ENCODE measurements at places on chromosomes 7 and 10.

DNA sequence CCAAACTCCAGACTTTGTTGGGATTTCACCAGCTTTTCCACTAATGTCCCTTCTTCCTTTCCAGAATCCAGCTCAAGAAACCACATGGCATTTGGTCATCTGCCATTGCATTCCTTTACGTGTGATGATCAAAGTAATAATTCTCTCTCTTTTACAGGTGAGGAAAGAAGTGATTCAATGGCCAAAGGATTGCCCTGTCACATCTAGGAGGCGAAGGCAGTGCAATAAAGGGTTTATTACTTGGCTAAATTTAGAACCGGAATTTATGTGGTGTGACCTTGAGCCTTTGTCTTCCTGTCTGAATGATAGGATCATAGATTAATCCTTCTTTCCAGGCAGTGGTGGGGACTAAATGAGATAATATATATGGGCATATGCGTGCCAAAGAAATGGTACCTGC, 58.3 kb upstream of the COBL start:
- DNase-seq, result no peak

GRCh38 chr7:137934176-137934826, 67.6 kb downstream of the CREB3L2 start:
- DNase-seq, result no peak

DNA sequence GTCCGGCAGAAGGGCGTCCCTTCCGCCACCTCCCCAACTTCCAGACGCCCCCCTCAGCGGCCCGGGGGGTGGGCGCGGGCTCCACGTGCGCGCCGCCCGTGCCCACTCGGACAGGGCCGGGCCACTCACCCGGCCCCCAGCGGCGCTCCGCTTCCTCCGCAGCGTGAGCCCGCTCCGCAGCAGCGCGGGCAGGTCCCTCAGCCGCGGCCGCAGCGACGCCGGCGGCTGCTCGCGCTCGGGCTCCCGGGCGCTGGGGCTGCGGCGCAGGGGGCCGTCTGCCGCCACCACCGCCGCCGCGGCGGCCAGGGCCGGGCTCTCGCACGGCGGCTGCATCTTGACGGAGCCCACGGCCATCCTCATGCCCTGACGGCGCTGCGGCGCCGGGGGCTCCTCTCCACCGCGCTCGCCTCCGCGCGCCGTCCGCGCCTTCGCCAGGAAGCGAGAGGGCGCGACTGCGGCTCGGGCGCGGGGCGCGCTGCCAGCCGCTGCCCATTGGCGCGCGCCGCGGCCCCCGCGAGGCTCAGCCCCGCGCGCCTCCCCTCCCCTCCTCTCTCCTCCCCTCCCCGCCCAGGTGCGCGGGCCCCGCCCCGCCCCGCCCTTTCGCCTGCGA, at the start of gene RAPGEF5:
TSS of gene RAPGEF5 (minus strand) at position 454 of the 610 bp plus-strand sequence. CDS start at position 360, 94 bp downstream.
- DNase-seq, result no peak

GRCh38 chr7:110960811-110961210, 130.1 kb upstream of the LRRN3 start:
- no peak for DNase-seq

GRCh38 chr7:138797715-138798320, at the start of the genes ATP6V0A4 and TMEM213:
Gene ATP6V0A4, minus strand, starts transcription at chr7:138798196. Its CDS starts 26,949 bp downstream, at chr7:138771247.
Gene TMEM213, plus strand, starts transcription at chr7:138797994. Its CDS starts 111 bp downstream, at chr7:138798105.
- no peak for DNase-seq

DNA sequence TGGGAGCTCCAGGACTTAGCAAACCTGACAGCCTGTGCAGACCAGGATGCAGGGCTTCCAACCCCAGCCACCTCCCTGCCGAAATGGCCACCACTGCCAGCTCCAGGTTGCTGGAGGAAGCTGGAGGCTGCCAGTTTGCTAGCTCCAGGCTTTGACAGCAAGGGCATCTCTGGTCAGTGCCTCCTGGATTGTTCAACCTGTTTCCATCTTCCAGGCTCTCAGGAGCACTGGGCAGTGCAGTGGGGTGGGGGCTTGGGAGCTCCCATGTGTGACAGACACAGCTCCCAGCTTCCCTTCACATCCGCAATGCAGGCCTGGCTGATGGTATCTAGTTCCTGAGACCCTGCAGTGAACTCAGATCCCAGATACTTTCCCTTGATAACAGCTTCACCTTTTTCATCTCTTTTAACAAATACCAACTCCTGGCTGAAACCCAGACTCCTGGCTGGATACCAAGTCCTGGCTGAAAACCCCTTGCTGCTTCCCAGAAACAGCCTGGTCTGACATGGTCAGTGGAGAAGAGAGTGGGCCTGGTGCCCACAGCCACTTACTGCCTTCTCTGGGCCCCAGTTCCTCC, 20.8 kb upstream of the RET start:
- DNase-seq, result no peak

DNA sequence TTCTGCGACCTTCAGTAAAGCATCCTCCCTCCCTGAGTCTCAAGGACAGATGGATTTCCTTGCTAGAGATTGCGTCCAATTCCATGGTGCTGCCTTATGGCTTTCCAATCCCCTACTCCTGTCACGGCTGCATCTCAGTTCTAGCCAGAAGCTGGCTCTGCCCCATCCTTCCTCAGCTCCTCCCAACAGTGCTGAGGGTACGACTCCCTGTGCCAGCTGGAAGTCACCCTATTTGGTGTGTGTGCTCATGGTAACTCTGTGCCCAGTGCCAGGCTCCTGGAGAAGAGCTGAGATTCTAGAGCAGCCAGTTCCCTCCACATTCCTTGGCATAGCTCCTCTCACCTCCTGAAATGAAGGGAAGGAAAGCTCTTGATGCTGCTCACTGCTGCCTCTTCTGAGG, 185.0 kb upstream of the PODXL start:
- no peak for DNase-seq

- no peak for DNase-seq
Observed at GRCh38 chr10:131869344-131869743, 31.5 kb upstream of the PPP2R2D start.

GRCh38 chr7:134891262-134891695, 95.0 kb upstream of the AGBL3 start:
- DNase-seq, result no peak

DNA sequence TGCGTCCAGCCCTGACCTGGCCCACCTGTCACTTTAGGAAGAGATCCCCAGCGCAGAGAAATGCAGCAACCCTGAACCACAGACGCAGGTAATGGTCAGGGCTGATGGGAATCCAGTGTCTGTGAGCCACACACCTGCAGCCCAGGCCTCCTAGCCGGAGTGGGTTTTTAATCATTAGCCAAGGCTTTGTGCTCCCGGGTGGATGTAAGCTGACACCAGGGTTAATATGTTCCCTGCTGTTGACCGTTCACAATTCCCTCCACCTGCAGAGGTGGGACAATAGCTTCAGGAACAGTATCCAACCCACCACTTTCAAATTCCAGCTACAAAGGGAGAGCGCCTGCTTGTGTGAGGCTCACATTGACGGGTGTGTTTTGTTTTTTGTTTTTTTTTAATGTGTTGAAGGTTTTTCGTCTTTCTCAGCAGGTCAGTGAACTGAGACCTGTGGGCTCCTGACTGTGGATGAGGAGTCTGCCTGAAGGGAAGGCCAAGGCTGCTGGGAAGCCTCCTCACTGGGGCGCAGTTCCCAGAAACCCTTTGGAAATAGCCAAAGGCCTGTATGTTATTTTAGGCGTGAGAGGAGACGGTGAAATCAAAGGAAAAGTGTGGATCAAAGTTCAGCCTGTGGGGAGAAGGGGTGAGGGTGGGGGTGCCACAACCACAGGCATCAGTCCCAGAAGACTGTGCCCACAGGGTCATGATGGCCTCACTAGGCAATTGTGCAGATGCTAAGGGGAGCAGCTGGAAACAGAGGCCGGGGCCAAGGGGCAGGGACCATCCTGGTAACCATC, 111.1 kb downstream of the TNS3 start:
- DNase-seq, result no peak

DNA sequence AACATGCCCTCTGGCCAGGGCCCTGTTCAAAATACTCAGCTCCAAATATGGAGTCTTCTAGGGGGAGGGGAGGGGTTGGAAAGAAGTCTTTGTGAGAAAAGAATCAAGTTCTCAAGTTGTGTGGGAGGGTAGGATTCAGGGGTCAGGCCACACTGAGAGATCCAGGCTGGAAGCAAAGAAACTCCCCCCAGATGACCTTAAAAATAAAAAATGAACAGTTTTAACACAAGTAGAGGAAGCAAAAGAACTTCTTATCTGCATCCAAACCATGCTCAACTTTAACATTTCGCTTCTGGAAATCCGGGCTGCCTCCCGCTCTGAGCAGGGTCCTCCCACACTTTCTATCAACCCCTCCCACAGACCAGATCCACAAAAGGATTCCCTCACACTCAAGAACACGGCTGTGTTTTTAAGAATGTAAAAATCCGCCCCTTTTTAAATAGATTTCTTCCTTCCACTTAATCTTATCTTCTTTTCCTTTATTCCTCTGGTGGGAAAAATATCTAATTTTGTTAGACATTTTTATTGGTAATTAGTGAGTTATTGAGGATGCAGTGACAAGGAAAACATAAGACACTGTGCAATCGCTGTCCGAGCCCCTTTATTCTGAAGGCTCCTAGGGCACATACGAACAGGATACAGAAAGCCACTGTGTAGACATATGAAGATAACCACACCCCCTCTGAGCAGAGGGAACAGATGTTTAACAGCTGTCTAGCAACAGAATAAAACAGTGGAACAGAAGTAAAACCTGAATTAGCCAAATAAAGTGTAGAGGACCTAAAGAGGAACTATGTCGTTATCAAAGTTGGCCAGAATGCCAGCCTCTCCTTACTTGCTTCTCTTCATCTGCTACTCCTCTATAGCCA, 43.8 kb downstream of the CYTH3 start:
- DNase-seq, result no peak

GRCh38 chr7:125670926-125671572, 741.4 kb upstream of the POT1 start:
- DNase-seq, result no peak

DNA sequence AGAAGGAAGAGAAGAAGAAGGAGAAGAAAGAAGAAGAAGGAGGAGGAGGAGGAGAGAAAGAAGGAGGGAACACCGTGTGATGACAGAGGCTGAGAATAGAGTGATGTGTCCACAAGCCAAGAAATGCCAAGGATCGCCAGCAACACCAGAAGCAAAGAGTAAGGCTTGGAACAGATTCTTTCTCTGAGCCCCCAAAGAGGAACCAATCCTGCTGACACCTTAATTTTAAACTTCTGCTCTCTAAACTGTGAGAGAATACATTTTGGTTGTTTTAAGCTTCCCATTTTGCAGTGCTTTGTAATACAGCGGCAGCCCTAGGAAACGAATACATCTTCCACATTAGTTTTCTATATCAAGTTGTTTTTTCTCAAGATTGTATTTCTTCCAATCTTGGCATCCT, 13.9 kb upstream of the WNT8B start:
- DNase-seq, result no peak
